ENCODE measurements at places on chromosomes 7 and 10.
A peak's percentile ranks its signal among the peaks of the same experiment; 100 is the strongest.

DNA sequence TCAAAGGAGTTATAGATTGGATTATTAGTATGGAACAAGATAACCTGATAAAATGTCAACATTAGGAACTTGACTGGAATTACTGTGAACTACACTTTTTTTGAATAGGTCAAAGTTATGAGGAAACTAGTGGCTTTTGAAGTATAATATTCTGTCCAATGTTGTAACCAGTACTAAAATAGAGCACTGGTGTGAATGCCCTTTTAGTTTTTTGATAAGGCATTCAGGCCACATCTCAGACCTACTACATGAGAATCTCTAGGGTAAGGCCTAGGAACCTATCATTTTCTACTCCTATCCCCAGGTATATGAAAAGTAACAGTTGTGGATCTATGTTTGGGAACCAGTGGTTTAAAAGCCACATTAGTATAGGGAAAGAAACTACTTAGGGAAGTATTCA is 16.4 kb downstream of the KMT2E start:
- no peak for DNase-seq

- DNase-seq, result no peak
Observed at GRCh38 chr10:16437540-16437894, 707 bp downstream of the PTER start.

DNA sequence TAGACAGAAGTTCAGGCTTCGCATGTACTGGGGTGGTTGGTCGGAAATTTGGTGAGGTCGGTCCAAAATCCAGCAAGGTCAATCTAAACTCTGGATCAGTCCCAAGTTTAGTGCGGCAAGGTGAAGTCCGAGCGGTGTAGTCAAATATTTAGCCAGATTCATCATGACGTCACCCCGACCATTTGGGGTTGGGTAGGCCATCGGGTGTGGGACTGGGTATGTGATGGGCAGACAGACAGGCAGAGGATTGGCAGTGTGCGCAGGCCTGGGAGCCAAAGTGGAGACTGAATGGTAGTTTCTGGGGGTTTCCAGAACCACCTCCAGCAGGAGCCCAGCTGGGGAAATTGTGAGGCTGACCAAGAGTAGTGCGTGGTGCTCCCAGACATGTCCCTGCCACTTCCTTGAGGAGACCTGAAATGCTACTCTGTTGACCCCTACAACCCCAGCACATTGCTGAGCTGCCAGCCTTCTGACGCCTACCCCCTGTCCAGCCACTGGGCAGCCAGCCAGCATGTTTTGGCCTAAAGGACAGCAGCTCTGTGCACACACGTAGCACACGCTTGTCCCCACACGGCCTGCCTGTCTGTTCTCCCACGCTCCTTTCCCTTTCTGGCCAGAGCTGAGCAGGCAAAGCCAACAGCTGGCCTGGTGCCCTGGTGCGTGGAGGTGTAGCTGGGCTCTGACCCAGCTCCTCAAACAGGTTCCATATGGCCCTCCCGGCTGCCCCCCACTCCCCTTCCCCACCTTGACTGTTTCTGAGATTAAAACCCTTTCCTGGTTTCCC is 55.9 kb downstream of the FAM241B start:
- no peak for DNase-seq

- DNase-seq, result no peak
Observed at GRCh38 chr10:102131286-102132170, 1.3 kb upstream of the PPRC1 start.

DNA sequence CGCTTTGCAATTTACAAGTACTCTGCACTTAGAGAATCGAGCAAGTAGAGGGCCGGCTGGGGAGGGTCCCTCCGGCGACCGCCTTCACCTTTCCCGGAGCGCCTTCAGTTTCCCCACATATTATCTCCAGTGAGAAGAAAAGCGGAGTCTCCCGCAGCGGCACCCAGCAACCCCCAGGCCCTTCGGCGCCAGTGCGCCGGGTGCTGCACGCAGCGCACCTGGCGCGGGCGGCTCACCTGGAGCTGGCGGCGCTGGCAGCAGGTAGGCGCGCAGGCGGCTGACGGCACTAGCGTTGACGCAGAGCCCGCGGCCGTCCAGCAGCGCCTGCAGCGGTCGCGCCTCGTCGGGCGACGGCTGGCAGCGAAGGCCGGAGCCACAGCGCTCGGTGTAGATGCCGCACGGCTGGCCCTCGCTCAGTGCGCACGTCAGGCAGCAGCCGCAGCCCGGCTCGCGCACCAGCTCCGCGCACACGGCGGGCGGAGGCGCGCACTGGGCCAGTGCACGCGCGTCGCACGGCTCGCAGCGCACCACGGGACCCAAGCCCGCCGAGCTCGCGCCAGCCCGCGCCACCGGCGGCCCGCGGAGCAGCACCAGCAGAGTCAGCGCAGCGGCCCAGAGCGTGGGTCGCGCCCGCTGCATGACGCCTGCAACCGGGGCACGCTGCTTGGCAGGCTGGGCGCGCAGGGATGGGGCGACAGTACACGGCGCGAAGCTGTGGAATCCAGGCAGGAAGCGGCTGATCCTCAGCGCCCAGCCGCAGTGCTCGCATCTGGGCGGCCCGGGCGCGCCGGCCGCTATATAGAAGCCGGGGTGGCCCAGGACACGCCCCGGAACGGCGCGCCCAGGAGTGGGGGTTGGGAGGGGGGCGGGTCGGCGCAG is at the start of gene IGFBP3:
TSS of gene IGFBP3 (minus strand) at position 771 of the 879 bp plus-strand sequence. CDS start at position 639, 132 bp downstream.
- DNase-seq, result no peak

GRCh38 chr7:132782777-132783640 is 206.7 kb upstream of the PLXNA4 start:
- DNase-seq, result no peak

DNA sequence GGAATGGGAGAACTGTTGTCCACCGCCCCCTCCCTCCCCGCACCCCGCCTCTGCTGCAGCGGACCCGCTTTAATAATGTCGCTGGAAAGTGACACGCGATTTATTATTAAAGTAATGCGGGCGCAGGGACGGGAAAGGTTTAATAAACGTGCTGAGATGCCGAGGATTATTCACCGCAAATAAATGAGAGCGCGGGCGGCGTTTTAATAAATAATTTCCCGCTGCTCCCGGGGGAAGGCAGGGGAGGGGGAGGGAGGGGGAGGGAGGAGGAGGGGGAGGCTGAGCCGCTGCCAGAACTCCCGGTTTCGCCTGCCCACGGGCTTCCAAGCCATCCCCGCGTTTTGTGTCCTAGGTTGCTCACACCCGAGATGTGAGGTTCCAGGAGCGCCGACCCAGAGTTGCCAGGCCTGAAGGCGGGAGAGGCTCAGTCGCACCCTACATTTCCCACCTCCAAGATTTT is 5.1 kb downstream of the KAZALD1 start:
- no peak for DNase-seq

GRCh38 chr7:148264933-148265557 is 325.5 kb upstream of the C7orf33 start:
- peak; percentile 29 for DNase-seq

DNA sequence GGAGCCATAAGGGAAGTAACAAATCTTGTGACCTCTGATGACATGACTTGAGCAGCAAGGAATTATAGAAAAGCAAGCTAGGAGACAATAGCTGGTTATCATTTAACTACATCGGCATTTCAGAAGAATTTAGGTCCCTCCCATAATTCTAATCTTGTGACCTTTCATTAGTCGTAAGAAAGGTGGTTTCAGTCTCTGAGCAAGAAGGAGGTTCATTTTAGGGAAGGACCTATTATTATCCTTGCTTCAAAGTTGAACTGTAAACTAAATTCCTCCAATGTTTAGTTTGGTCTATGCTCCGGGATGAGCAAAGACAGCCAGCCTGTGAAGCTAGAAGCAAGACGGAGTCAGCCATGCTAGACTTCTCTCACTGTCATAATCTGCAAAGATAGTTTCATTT is 159.6 kb downstream of the SLC16A9 start:
- no peak for DNase-seq

- peak; percentile 84 for DNase-seq
Observed at GRCh38 chr7:84194484-84195271, at the start of gene SEMA3A. Gene SEMA3A, minus strand, starts transcription at chr7:84194789. Its CDS starts 203 bp downstream, at chr7:84194586.

- DNase-seq, result no peak
Observed at GRCh38 chr10:361203-362081, 226.2 kb downstream of the ZMYND11 start.

DNA sequence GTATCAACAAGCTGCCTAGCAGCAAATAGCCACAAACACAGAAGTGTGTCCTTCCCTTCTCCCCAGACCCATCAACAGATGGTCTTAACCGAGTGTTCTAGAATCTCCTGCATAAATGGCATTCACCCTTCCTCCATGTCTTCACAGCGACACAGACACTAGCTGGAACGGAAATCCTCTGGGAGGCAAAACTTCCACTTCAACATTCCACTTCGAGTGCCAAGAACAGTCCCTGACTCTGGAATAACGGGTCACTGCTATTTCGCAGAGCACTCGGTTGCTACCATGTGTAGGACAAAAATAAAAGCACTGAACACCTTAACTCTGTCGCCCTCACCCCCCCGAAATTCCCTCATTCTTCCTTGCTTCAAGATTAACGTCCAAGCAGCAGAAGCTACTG is 65.1 kb downstream of the SFMBT2 start:
- no peak for DNase-seq

DNA sequence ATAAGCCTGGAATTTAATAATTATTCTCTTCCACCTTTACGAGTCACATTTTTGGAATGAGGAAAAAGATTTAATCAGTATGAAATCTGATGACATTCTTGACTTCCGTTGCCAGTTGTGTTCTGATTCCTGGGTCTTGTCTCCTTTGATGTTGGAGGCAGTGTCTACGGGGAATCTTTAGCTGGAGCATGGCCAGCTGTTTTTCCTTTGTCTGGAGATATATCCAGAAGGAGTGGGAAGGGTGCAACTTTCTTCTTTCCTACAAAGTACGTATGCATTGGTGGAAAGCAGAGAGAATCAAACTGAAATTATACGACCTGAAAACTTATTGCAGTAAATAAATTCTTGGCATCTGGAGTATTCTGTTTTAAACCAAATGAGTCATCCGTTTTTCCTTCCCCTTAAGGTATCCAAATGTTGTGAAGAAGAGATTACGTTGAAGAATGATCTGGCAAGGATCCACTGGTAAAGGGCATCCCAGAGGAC is 6.9 kb upstream of the GNG11 start:
- DNase-seq, result no peak

- DNase-seq, result peak; percentile 71
Observed at GRCh38 chr10:95837783-95838182, 70.0 kb upstream of the CC2D2B start.

DNA sequence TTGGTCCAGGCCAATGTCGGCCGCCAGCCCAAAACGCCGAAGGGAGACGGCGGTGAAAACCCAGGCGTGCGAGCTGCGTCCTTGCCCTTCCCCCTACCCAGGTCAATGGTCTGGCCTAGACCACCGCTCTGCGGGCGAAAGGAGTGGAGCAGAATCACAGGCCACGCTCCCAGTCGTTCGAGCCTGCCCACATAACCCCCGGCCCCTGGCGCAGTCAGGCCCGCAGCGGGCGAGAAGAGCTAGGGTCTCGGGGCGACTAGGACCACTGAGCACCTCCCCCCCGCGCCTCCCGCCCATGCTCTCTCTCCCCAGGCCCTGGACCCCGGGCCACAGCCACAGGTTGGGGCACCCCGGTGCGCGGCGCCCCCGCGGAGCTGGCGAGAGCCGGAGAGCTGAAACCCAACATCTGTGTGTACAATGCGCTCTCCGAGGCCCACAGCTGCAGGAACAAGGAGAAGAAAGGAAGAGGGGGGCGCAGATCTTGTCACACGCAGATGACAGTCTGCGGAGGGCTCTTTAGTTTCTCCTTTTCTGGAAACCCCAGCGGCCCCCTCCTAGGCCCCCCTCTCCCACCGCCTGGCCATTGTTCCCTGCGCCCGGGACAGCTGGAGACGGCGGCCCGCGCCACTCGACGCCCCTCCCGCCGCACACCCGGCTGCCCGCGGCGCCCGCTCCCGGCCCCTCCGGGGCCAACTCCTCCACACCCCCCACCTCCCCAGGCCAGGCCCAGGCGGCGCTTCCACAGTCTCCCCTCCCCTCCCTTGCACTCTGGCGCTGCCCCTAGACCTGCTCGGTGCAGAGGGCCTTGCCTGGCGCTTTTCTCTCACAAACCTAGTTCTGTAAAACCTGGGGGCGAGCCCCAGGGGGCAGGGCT is 355.0 kb downstream of the DNAJB6 start:
- no peak for DNase-seq

- no peak for DNase-seq
Observed at GRCh38 chr10:92264249-92264648, 26.6 kb downstream of the CPEB3 start.

DNA sequence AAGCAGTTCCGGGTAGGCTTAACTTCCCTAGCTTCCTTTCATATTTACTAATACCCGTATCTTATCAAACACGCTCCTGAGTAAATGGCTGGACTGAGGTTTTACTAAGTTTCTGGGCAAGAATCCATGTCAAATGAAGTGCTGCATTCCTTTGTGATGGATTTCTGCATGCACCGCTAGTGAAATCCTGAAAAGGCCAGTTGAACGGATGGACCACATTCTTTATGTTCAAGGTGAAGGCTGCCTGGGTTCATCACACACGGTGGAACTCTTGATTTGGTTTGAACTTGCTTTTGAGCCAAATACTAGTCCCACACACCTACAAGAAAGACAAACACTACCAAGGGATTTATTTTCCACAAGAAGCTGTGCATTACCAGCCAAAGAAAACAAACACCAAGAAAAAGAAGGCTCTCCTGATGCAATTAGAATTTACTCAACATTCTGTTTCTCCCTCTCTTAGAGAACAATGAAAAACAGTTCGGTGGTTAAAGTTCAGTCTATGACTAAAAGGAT is 255.0 kb upstream of the SEMA3C start:
- no peak for DNase-seq

- DNase-seq, result no peak
Observed at GRCh38 chr7:121913947-121914675, 41.1 kb downstream of the PTPRZ1 start.

- peak; percentile 47 for DNase-seq
Observed at GRCh38 chr7:75621124-75621523, 117.6 kb downstream of the HIP1 start.

DNA sequence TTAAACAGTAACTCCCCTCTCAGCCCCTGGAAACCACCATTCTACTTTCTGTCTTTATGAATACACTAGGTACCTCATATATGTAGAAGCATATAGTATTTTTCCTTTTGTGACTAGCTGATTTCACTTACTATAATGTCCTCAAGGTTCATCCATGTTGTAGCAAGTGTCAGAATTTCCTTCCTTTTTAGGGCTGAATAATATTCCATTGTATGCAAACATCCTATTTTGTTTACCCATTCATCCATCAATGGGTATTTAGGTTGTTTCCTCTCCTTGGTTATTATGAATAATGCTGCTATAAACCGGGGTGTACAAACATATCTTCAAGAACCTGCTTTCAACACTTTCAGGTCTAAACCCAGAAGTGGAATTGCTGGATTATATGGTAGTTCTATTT is 125.3 kb downstream of the SGMS1 start:
- DNase-seq, result no peak

- DNase-seq, result no peak
Observed at GRCh38 chr7:27586825-27587224, 75.9 kb downstream of the HIBADH start.

Measured in suppressor macrophage treated with lipopolysaccharide for 1 hour (primary cell).